ENCODE measurements at places on chromosomes 5 and 9.

DNA sequence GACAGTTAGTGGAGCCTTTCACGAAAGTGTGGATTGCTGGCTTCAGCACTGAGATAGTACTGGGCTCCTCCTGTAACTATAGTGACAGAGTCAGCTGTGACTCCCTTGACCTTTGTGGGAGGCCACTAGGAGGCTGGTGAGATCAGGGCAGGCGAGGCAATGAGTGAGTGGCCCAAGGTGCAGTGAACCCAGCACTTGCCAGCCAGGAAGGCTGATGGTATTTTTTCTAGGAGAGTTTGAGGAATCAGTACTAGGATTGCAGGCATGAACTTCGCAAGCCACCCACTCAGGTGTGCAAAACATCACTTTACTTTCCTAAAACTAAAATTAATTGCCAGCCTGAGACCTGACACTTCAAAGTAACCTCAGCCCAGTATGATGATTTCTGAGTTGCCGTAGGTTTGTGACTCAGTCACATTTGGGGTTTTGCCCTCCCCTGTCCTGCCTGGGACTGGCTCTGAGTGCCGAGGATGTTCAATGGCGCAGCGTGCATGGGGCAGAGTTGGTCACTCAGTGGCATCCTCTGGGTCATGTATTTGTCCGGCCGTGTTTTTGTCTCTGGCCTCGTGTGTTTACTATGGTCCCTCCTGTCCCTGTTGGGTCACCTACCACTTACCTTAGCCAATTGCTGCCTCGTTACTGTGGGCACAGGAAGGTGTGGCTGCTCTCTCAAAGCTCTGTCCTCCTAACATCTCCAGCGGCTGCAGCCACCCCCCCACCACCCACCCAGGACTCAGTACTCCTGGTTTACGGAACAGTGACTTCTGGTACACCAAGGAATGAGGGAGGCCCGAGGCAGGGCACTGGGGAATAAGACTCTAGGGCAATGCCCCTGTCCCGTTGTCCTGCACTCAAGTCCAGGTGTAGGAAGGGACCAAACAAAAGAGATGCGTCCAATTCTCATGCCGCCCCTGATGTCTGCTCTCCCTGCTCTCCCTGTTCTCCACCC, 67.2 kb downstream of the IL31RA start:
- no peaks in the 10 kb centered on the region for H3K27me3 ChIP-seq
- no peak overlapping the region for H3K27ac ChIP-seq
- H3K36me3 ChIP-seq: no peaks in the 10 kb centered on the region
- H3K4me3 ChIP-seq: no peak overlapping the region
- no peaks in the 10 kb centered on the region for H3K4me1 ChIP-seq

DNA sequence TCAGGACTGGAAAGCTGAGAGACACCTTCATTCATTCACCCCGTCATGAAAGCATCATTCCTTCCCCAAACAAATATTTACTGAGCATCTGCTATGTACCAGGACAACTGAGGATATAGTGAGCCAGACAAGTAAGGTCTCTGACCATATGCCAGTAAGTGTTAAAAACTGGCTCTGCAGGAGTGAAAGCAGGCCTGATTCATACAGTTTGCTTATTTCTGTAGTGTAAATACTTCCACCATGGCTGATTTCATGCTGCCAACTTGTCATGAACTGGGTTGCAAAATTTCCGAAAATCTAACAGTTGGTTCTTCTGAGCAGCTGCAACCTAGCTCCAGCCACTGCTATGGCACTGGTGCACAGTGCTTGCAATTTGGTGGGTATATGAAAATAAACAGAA, 68.1 kb downstream of the YIPF5 start:
- H3K4me3 ChIP-seq: no peak overlapping the region
- no peaks in the 10 kb centered on the region for H3K4me1 ChIP-seq
- H3K36me3 ChIP-seq: no peaks in the 10 kb centered on the region
- H3K27me3 ChIP-seq: no peaks in the 10 kb centered on the region
- no peak overlapping the region for H3K27ac ChIP-seq
- no peak for DNase-seq

- no peaks in the 10 kb centered on the region for H3K27me3 ChIP-seq
- H3K4me1 ChIP-seq: no peaks in the 10 kb centered on the region
- no peak overlapping the region for H3K4me3 ChIP-seq
Measured at GRCh38 chr9:82524407-82524806, 535.8 kb downstream of the SPATA31D1 start.

DNA sequence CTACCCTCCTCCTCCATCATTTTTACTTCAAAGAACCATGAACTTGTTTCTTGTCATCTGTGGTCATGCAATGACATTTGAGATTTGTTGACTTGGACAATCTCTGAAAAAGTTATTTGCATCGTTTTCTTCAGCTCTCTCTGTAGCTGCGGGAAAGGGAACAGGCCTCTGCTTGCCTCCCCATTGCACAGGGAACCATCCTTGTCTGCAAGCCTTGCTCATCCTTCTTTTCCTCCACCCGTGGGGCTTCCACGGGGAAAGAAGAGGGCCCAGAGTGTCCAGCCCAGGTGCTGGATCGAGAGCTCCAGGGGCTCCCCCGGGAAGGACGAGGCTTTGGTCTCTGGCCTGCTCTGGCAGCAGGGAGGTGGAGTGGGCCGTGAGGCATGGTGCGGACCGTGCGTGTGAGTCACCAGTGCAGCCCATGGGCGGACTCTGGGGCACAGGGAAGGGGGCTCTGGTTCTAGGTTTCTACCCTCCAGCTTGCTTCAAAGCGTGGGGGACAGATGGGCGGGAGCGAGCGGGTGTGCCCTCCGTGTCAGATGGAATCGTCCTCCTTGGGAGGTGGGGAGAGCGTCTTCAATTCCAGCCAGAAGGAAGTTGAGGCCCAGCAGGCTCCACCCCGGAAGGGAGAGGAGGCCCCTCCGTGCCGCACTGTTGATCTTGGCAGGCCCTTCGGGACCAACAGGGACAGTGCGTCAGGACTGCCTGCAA, 6.0 kb upstream of the IRX4 start:
- no peaks in the 10 kb centered on the region for H3K27me3 ChIP-seq
- H3K27ac ChIP-seq: no peak overlapping the region
- H3K4me3 ChIP-seq: no peak overlapping the region
- no peak for DNase-seq

DNA sequence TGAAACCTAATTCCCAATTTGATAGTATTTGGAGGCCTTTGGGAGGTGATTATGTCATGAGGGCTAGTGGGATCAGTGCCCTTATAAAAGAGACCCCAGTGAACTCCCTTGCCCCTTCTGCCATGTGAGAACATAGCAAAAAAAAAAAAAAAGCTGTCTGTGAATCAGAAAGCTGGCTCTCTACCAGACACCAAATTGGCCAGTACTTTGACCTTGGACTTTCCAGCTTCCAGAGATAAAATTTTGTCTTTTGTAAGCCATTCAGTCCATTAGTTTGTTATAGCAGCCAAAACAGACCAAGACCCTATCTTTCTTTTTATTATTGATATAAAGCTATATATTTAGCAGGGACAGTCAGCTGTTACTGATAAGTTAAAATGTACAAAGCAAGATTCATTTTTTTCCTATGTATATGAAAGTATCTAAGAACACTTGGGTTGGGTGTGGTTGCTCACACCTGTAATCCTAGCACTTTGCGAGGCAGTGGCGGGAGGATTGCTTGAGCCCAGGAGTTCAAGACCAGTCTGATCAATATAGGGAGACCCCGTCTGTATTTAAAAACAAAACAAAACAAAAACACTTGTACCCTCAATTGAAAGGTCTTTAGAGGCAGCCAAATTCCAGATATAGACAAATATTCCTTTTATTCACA, 8.1 kb upstream of the C5orf24 start:
- H3K4me3 ChIP-seq: no peak overlapping the region
- H3K4me1 ChIP-seq: no peaks in the 10 kb centered on the region
- peaks cover 67% of the 10 kb centered on the region for H3K36me3 ChIP-seq
- H3K27me3 ChIP-seq: no peaks in the 10 kb centered on the region
- DNase-seq: no peak

- no peak overlapping the region for H3K27ac ChIP-seq
- H3K27me3 ChIP-seq: no peaks in the 10 kb centered on the region
- H3K4me3 ChIP-seq: no peak overlapping the region
- no peaks in the 10 kb centered on the region for H3K36me3 ChIP-seq
- no peaks in the 10 kb centered on the region for H3K4me1 ChIP-seq
Measured at GRCh38 chr5:6475626-6476312, 27.1 kb downstream of the UBE2QL1 start.

- no peak overlapping the region for H3K4me3 ChIP-seq
- no peaks in the 10 kb centered on the region for H3K27me3 ChIP-seq
- DNase-seq: no peak
- H3K4me1 ChIP-seq: no peaks in the 10 kb centered on the region
Measured at GRCh38 chr5:142396436-142397038, 71.7 kb upstream of the SPRY4 start.

GRCh38 chr5:78907255-78907891, 77.7 kb downstream of the ARSB start:
- H3K4me1 ChIP-seq: peaks cover 40% of the 10 kb centered on the region
- H3K4me3 ChIP-seq: no peak overlapping the region
- DNase-seq: peak; percentile 29
- H3K27me3 ChIP-seq: no peaks in the 10 kb centered on the region
- H3K36me3 ChIP-seq: no peaks in the 10 kb centered on the region
- peak overlapping the region; percentile 40 for H3K27ac ChIP-seq

- no peak for DNase-seq
- H3K27me3 ChIP-seq: no peaks in the 10 kb centered on the region
- no peaks in the 10 kb centered on the region for H3K4me1 ChIP-seq
- H3K27ac ChIP-seq: no peak overlapping the region
- no peak overlapping the region for H3K4me3 ChIP-seq
Measured at GRCh38 chr9:106755736-106756135, 107.2 kb upstream of the ZNF462 start.

DNA sequence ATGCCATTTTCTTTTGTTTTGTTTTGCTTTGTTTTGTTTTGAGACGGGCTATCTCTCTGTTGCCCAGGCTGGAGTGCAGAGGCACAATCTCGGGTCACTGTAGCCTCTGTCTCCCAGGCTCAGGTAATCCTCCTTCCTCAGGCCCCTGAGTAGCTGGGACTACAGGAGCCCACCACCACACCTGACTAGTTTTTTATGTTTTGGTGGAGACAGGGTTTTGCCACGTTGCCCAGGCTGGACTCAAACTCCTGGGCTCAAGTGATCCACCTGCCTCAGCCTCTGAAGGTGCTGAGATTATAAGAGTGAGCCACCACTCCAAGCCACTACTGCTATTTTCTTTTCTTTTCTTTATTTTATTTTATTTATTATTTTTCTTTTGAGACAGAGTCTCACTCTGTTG, 54.0 kb upstream of the S1PR3 start:
- no peak for DNase-seq
- H3K27ac ChIP-seq: no peak overlapping the region
- H3K36me3 ChIP-seq: no peaks in the 10 kb centered on the region
- H3K4me3 ChIP-seq: no peak overlapping the region
- H3K27me3 ChIP-seq: no peaks in the 10 kb centered on the region

DNA sequence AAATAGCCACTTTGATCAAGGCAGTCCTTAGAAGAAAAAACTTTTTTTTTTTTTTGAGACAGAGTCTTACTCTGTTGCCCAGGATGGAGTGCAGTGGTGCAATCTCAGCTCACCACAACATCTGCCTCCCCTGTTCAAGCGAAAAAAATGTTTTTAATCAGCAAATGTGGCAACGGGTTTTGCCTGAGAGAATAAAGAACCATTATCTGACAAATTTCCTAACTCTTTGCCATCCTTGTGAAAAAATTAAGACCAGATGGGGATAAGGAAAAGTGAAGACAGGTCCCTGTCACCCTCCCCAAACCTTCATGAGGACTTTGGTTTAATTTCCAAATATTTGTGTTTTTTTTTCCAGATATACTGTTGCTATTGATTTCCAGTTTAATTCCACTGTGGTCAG, 107.3 kb upstream of the SPOCK1 start:
- DNase-seq: no peak
- no peaks in the 10 kb centered on the region for H3K36me3 ChIP-seq
- H3K27me3 ChIP-seq: no peaks in the 10 kb centered on the region
- H3K27ac ChIP-seq: no peak overlapping the region
- H3K4me1 ChIP-seq: no peaks in the 10 kb centered on the region

- DNase-seq: no peak
- no peaks in the 10 kb centered on the region for H3K4me1 ChIP-seq
- no peak overlapping the region for H3K27ac ChIP-seq
- no peaks in the 10 kb centered on the region for H3K27me3 ChIP-seq
Measured at GRCh38 chr5:38148021-38148625, 110.2 kb upstream of the EGFLAM start.

DNA sequence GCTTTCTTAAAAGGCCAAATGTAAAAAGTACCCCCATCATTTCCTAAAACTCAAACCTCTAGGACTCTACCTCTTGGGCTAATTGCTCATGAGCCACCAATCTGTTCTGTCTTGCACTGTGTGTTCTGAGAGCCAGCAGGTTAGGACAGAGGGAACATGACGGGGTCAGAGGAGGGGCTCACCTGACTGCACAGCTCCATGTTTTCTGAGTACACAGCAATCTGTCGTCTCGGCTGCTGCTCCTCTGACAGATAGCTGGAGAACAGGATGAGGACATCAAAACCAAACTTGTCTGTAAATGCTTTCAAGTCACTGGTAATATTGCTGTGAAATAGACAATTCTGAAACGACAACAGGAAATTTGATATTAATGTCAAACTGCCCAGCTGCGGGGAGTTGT, 50.9 kb upstream of the PCA3 start:
- no peaks in the 10 kb centered on the region for H3K27me3 ChIP-seq
- no peak overlapping the region for H3K27ac ChIP-seq
- no peak for DNase-seq
- H3K36me3 ChIP-seq: no peaks in the 10 kb centered on the region
- no peak overlapping the region for H3K4me3 ChIP-seq

GRCh38 chr5:56100439-56101176, 105.8 kb upstream of the IL6ST start:
- no peak overlapping the region for H3K27ac ChIP-seq
- no peak overlapping the region for H3K4me3 ChIP-seq
- H3K36me3 ChIP-seq: no peaks in the 10 kb centered on the region
- H3K27me3 ChIP-seq: no peaks in the 10 kb centered on the region
- H3K4me1 ChIP-seq: peaks cover 31% of the 10 kb centered on the region

GRCh38 chr9:138097501-138097991, 220.0 kb downstream of the CACNA1B start:
- H3K4me3 ChIP-seq: no peak overlapping the region
- no peak for DNase-seq
- no peaks in the 10 kb centered on the region for H3K36me3 ChIP-seq
- H3K27me3 ChIP-seq: no peaks in the 10 kb centered on the region
- H3K27ac ChIP-seq: no peak overlapping the region
- H3K4me1 ChIP-seq: no peaks in the 10 kb centered on the region

GRCh38 chr5:120552638-120553037, 88.5 kb downstream of the PRR16 start:
- H3K4me3 ChIP-seq: no peak overlapping the region
- H3K36me3 ChIP-seq: no peaks in the 10 kb centered on the region
- H3K4me1 ChIP-seq: no peaks in the 10 kb centered on the region
- H3K27ac ChIP-seq: no peak overlapping the region
- H3K27me3 ChIP-seq: no peaks in the 10 kb centered on the region

GRCh38 chr9:7443541-7443940, 356.0 kb downstream of the DMAC1 start:
- H3K27me3 ChIP-seq: no peaks in the 10 kb centered on the region
- no peaks in the 10 kb centered on the region for H3K4me1 ChIP-seq
- no peak overlapping the region for H3K4me3 ChIP-seq
- H3K36me3 ChIP-seq: no peaks in the 10 kb centered on the region
- no peak overlapping the region for H3K27ac ChIP-seq

GRCh38 chr5:130102960-130103359, 198.7 kb downstream of the CHSY3 start:
- H3K27me3 ChIP-seq: no peaks in the 10 kb centered on the region
- H3K27ac ChIP-seq: no peak overlapping the region
- H3K4me1 ChIP-seq: no peaks in the 10 kb centered on the region
- H3K36me3 ChIP-seq: no peaks in the 10 kb centered on the region

Data from tibial nerve (tissue), 4 donors.